ENCODE measurements at places on chromosomes 11 and 22.

GRCh38 chr11:123481640-123482039, 51.6 kb downstream of the GRAMD1B start:
- no peak for DNase-seq

DNA sequence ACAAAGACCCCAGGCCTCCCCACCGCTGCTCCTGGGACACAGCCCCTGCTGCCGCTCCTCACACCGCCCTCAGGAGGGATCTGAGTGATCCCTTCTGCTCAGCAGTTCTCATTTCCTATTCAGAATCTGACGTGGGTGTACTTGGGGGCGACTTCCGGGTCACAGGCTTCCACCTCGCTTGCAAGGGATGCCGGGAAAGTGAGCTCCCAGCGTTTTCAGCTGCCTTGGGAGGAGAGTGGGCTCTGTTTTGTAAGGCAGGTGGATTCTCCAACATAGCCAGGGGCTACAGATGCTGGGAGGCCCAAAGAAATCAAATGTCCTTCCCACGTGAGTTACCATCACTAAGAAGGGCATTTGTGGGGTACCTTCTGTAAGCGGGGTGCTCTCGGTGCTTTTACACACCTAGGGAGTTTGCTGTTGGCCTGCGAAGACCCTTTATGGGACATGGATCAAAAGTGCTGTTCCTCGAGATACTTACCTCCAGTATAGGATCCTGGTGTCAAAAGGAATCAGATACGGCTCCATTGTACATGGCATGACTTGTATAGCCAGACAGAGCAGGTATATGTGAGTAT, 9.7 kb upstream of the LRRC10B start:
- peak; percentile 51 for DNase-seq

- DNase-seq, result no peak
Observed at GRCh38 chr11:60457576-60457975, 1.9 kb downstream of the MS4A1 start.

- no peak for DNase-seq
Observed at GRCh38 chr11:62437616-62438015, 18.8 kb downstream of the SCGB1A1 start.

GRCh38 chr11:77303328-77303727, 1.8 kb upstream of the GDPD4 start:
- DNase-seq, result no peak

- DNase-seq, result no peak
Observed at GRCh38 chr11:117697319-117697718, 99.7 kb downstream of the DSCAML1 start.

GRCh38 chr22:30861688-30862552, 106.7 kb downstream of the MORC2 start:
- DNase-seq, result no peak

GRCh38 chr11:20688761-20689160, 19.4 kb downstream of the NELL1 start:
- DNase-seq, result no peak

DNA sequence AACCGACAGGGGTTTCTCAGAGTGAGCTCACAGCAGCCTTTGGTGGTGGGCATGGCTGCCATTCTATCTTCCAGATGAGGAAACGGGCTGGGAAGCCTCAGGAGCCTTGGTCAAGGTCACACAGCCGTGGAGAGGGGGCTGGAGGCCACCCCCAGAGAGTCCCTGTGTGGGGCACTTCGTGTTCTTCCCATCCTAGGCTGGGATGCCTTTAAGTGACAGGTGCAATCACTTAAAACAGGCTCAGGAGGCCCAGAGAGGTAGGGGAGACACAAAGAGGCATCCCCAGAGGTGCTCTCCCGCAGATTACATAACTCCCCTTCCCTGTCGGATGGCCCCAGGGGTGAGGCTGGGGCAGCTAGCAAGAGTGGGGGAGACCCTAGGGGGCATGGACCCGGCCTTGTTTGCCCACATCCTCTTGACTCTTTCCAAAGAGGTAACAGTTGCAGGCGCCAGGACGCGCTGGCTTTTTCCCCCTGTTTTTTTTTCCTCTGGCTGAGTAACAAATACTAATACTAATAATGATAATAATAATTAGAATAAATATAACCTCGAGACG, 17.5 kb upstream of the SHISAL1 start:
- no peak for DNase-seq

DNA sequence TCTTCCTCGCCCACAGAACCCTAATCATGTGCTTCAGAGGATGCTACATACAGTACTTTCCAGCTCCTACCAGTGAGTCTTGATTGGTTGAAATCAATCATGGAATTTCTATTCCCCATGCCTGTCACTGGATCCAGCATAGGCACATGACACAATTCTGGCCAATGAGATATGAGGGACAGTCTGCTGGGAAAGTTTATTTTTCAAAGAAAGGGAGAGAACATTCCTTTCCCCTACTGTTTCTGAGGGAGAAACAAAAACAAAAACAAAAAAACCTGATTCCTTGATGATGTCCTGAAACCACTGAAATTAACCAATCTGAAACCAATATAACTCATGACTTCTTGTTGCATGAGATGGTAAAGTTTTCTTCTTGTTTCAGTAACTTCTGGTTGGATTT, 3.3 kb upstream of the RCN1 start:
- no peak for DNase-seq

GRCh38 chr11:125379981-125380380, 116.1 kb downstream of the FEZ1 start:
- DNase-seq, result no peak

- DNase-seq, result no peak
Observed at GRCh38 chr22:44129619-44129976, 51.1 kb upstream of the PARVG start.
